ENCODE measurements at places on chromosomes 16 and 17. TPM values are rescaled to one million over a fixed set of nuclear protein-coding genes. Genes with fewer than 3 reads are reported as not detected.

DNA sequence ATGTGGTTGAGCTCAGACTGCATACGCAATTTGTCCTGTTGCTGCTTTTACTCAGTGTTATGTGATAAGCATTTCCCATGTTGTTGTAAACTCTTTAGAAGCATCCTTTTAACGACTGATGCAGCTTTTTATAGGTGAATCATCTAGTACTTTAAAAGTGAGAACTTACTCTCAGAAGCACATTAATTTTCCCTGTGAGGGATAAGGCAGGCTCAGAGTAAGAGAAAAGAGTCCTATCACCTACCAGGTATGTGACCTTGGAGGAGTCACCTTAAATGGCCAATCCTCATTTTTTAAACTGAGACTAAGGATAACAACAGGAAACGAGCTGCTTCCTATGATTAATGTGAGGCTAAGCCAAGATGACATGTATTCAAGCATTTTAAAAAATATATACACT, 34.4 kb upstream of the GAN start:
- no peak for DNase-seq

GRCh38 chr17:63774141-63774968, at the start of gene DDX42:
Gene DDX42, plus strand, starts transcription at chr17:63774170. Its CDS starts 12,880 bp downstream, at chr17:63787050.
- DNase-seq, result no peak

- DNase-seq, result no peak
Measured at GRCh38 chr16:20089246-20089965, 15.7 kb upstream of the GPR139 start.

GRCh38 chr16:46972429-46973206, 856 bp downstream of the DNAJA2 start:
- no peak for DNase-seq

- no peak for DNase-seq
Measured at GRCh38 chr17:9266697-9267117, 245.4 kb downstream of the NTN1 start.

- no peak for DNase-seq
Measured at GRCh38 chr16:4261557-4262172, 11.2 kb downstream of the TFAP4 start.

DNA sequence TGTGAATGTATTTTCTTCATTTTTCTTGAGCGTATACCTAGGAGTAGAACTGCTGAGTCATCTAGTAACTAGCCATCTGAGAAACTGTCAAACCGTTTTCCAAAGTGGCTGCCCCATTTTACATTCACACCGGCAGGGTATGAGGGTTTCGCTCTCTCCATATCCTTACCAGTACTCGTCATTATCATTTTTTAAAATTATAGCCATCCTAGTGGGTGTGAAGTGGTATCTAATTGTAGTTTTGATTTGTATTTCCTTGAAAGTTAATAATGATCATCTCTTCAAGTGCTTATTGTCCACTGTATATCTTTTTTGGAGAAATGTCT, 6.0 kb downstream of the RNF157 start:
- DNase-seq, result peak; percentile 17

DNA sequence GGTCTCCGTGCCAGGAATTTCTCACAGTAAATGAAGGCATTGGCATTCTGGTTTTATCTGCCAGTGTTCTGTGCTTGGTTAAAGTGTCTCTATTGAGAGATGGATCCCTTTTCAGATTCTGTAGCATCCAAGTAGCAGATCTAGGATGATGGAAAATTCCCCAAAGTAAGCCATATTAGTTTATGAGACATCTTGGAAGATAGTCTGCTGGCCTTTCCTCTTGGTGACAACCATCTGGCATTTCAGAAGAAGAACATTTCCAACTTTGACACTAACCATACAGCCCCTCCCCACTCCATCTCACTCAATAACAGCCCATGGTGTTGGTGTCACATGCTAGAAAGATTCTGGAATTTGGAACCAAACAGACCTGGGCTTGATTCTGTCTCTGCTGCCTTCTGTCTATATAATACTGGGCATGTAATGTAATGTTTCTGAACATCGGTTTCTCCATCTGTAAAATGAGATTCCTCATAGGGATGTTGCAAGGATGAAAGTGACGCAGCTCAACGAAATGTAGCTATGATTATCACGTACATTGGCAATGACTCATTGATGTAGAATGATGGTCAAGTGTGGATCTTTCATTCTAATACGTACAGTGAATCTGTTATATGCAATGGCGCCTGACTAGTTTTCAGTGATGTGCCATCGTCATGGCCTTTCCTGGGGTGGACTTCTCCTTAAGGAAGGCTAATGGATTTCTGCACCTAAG, 32.6 kb upstream of the PIRT start:
- DNase-seq, result no peak

DNA sequence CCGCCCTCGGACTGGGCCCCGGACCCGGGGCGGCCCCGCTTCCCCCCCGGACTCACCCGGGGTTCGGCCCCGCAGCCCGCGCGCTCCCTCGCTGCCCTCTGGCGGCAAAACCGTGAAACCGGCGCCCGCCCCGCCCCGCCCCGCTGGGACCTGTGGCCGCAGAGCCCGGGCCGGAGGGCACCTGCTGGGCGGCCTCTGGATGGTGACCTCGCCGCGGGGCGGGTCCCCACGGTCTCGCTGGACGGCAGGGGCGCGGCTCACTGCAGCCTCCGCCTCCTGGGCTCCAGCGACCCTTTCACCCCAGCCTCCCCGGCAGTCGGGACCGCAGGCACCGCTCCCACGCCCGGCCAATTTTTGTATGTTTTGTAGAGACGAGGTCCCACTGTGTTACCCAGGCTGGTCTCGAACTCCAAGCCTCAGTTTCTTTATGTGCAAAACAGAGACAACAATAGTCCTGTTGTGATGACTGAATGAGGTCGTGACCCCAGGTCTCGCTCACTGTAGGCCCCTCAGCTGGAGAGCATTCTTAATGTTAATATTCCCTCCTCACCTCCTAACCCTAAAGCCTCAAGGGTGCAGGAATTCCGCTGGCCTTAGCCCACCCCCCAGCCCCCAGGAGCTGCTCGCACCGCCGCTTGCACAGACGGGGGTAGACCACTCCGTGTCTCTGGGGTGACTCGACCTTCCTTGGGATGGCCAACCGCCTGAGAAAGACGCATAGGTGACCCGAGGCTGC, 33.7 kb upstream of the RPH3AL start:
- peak; percentile 92 for DNase-seq

DNA sequence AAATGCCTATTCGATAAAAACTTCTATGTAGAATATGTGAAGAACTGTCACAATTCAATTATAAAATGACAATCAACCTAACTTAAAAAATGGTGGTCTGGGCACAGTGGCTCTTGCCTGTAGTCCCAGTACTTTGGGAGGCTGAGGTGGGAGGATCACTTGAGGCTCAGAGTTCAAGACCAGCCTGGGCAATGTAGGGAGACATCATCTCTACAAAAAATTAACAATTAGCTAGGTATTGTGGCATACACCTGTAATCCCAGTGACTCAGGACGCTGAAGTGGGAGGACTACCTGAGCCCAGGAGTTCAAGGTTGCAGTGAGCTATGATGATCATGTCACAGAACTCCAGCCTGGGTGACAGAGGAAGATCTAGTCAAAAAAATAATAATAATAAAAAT, 18.6 kb upstream of the METTL9 start:
- no peak for DNase-seq

DNA sequence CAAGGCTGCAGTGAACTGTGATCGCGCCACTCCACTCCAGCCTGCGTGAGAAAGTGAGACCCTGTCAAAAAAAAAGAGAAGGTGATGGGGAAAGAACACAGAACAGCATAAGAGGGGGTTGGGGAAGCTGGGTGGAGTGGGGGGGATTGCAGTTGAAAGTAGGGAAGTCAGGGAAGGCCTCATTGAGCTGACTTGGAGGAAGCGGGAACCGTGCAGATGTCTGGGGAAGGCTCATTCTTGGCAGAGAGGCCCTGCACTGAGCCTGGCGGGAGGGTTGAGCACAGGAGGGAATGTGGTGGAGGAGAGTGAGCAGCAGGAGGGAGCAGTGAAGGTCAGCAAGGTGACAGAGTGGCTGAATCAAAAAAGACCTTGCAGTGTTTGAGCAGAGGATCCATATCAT, 26.9 kb downstream of the IL4R start:
- no peak for DNase-seq

DNA sequence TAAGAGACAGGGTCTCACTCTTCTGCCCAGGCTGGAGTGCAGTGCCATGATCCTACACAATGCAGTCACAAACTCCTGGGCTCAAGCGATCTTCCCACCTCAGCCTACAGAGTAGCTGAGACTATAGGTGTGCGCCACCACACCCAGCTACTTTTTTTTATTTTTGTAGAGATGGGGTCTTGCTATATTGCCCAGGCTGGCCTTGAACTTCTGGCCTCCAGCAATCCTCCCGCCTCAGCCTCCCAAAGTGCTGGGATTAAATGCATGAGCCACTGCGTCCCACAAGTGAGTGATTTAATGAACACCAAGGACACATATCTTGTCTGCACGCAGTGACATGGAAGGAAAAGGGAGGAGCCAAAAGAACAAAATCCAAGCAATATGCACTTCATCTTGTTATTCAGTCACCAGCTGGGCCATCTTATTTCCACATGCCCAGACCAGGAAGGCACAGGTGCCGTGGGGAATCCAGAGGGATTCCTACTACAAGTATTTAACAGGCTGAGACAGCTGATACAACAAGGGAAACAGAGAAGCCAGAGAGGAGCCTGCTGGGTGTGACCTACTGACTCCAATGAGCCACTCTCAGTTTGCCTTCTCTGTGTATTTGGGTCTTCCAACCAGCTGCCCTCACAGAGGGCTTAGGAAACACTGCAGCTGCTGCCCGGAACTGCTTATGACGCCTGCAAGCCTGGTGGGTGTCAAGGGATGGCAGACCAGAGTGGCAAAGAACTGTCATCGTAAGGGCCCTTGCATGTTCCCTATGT, 17.0 kb downstream of the LSM12 start:
- DNase-seq, result no peak

DNA sequence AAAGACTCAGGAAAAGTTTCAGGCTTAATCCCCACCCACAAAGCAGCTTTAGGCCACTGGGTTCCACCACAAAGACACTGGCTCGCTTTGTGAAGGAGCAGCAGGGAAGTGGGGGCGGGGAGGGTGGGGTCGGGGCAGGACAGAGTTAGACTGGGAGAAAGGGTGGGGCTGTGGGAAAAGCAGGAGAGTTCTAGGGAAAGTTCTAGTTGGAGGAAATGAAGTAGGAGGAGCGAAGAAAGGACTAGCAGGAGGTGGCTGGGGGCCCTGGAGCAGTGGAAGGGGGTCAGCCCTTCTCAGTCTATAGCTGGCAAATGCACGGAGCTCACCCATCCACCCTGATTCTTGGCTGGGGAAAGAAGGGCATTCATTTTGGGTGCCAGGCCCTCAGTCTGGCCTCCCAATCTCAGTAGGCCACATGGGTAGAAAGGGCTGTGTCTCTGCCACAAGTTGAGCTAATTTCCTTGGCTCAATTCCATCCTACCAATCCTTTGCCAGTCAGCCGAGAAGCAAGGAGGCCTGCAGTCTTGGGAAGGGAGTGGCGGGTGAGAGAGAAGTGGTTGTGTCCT, 4.6 kb downstream of the INPP5K start:
- no peak for DNase-seq

DNA sequence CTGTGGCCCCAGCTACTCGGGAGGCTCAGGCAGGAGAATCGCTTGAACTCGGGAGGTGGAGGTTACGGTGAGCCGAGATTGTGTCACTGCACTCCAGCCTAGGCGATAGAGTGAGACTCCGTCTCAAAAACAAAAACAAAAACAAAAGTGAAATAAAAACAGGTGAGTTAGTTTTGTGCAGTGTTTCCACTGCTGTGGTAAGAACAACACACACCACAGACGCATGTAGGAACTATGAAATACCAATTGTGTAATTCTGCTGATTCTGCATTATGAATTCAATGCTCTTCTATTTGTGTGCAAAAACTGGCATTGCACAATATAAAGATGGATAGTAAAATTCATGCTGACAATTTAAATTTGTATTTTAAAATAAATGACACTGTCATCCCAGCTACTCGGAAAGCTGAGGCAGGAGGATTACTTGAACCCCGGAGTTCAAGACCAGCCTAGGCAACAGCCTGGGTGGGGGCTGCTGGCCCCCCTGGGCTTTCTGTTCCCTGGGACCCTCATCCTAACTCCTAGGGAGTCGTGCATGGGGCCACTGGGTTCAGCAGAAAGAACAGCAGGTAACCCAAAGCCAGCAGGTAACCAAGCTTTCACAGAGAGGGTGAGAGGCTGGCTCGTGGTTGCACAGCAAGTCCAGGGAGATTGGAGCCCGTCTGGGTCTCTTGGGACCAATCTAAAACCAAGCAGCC, 10.6 kb upstream of the RHBDF2 start:
- no peak for DNase-seq

DNA sequence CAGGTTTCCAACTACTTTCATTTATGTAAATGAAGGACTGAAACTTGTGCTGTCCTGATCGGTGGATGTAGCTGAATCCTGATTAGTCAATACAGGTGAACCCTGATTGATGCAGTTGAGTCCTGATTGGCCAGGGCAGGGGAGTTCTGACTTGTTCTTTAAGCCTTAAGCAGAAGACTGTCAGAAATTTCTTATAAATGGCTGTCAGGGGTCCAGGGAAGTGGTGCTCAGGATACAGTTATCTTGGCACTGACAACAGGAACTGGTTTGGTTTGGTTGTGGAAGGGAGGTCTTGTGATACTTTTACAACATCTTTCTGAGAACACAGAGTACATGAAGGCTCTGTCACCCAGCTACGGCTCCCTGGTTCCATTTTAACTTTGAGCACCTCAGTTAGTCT, 132.1 kb downstream of the KCNJ12 start:
- DNase-seq, result no peak

DNA sequence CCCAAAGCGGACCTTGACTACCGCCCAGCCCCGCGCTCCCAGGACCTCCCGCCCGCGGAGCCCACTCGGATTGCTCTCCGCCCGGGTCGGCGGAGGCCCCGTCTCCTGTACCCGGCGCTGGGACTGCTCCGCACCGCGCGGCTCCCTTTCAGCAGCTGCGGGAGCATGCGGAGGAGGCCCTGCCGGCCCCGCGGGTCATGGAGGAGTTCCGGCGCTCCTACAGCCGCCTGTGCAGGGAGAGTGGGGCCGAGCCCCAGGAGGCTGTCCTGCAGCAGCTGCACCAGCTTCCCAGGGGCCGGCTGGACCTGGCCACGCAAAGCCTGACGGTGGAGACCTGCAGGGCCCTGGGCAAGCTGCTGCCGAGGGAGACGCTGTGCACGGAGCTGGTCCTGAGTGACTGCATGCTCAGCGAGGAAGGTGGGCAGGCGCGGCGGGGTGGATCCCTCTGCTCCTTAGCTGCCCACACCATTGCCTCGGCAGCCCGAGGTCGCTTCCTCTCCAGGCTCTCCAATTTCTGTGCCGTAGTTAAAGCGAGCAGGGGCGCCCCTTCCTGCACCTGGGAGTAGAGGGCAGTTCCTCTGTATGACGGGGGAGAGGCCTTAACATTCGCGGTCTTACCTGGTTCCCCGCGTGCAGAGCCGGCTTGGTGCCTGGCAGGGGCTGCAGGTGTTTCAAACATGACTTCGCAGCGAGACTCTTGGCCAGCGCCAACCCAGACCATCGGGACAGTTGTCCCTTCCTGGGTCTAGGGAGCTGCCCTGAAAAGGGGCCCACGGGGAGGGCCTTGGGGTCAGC, 539 bp downstream of the LRRC45 start:
- DNase-seq, result no peak

CD300A gene
- 0.52 TPM for total RNA-seq

KRT15 gene
- 0.13 TPM for total RNA-seq

SNX20 gene
- total RNA-seq, result not detected

EMP2 gene
- 22.6 TPM for total RNA-seq

PYDC1 gene
- 3.0 TPM for total RNA-seq

UNK gene
- 33.0 TPM for total RNA-seq

DNAH2 gene
- total RNA-seq, result 0.21 TPM

CNTNAP1 gene
- 4.7 TPM for total RNA-seq

MRPL12 gene
- 120 TPM for total RNA-seq

SLC6A2 gene
- total RNA-seq, result not detected
